Activated CD4-positive, alpha-beta T cell treated with anti-CD3 and anti-CD28 coated beads for 4 hours (primary cell): ENCODE measurements at places on chromosomes 1 and 21.

GRCh38 chr1:19410393-19410792 is 74.9 kb downstream of the CAPZB start:
- no peak for DNase-seq

- peak; percentile 38 for DNase-seq
Observed at GRCh38 chr1:160646711-160647328, at the start of gene SLAMF1. TSS of gene SLAMF1 (minus strand) at chr1:160647044. CDS start at chr1:160646945, 99 bp downstream.

- no peak for DNase-seq
Observed at GRCh38 chr1:19156676-19157075, 53.4 kb downstream of the UBR4 start.

DNA sequence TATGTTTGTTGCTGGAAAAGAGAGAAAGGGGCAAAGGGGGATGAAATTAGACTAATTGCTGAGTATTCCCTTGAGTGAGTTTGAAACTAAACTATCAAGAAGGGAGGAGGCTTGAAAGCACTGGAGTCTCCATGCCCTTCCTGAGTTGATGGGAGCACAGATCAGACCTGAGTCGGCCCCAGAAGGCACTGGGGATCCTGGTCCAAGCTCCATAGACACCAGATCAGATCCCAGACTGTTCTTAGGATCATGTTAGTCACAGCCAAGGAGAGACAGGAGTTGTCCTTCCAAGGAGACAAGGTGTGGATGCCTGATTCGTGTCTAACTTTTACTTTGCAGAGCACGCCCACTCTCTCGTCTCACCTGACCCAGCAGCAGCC is 152.3 kb downstream of the NR5A2 start:
- no peak for DNase-seq

DNA sequence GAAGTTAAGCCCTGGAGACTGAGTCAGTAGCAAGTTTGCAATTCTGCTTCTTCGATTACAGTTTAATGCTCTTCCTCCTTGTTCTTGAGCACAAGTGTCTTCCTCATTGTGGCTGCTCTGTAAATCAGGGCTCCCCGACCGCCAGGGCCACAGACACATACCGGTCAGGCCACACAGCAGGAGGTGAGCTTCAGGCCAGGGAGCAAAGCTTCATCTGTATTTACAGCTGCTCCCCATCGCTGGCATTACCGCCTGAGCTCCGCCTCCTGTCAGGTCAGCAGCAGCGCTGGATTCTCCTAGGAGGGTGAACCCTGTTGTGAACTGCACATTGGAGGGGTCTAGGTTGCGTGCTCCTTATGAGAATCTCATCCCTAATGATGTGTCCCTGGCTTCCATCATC is 1.7 kb upstream of the TRAPPC10 start:
- no peak for DNase-seq

DNA sequence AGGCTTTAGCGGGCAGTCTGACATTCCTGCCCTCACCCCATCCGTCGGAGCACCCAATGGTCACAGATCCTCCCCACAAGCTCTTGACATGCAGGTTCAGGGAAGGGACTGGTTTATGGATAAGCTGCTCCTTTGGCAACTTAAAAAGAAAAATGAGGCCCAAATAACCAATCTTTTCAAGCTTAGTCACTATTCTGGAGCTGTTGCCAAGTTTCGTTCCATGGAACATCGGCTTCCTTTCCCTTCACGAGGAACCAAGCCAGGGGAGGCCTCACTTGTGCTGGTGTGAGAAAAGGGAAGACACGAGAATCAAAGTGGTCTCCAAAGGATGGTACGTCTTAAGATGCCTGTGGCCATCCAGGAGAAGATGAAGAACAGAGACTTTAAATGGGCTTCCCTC is 46.1 kb upstream of the LPAR3 start:
- DNase-seq, result no peak

DNA sequence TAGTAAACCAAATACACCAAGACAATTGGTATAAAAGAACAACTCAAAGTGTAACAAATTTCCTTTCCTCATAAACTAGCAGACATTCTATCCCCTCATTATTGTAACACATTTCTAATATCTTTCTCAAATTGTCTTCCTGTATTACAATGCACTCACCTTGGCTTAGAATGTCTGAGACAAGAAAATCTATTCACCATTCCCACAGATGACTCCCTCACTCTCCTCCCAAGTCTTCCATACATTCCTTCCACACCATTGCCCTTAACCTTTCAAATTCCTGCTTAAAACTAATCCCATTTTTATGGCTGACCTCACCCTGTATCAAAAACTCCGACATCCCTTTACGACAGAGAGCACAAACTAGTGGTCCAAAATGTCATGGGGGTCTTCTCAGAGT is 56.0 kb downstream of the LTN1 start:
- no peak for DNase-seq

GRCh38 chr21:19950347-19950746 is 1047.9 kb upstream of the NCAM2 start:
- DNase-seq, result no peak

- no peak for DNase-seq
Observed at GRCh38 chr1:159123587-159123986, 47.0 kb upstream of the AIM2 start.

DNA sequence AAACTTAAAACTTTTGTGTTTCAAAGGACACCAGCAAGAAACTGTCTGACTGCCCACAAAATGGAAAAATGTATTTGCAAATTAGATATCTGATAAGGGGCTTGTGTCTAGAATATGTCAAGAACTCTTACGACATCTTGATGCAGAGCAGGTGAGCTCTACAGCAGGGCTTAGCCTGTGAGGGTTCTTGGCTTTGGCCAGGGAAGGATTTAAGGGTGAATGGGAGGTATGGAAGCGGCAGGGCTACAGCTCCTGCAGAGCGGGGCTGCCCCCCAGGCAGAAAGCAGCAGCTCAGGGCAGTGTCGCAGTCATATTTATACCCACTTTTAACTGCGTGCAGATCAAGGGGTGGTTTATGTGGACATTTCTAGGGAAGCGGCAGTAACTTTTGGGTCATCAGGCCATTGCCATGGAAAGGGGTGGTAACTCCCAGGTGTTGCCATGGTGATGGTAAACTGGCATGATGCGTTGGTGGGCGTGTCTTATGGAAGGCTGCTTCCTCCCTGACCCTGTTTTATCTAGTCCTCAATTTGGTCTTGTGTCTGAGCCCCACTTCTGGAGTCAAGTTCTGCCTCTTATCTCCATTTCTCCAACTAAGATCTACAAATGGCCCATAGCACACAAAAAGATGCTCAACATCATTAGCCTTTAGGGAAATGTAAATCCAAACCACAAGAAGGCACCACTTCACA is 23.2 kb downstream of the MORN1 start:
- no peak for DNase-seq

- DNase-seq, result no peak
Observed at GRCh38 chr21:29166323-29166722, 35.9 kb downstream of the MAP3K7CL start.

GRCh38 chr1:189269011-189269410 is 1208.7 kb downstream of the BRINP3 start:
- no peak for DNase-seq

DNA sequence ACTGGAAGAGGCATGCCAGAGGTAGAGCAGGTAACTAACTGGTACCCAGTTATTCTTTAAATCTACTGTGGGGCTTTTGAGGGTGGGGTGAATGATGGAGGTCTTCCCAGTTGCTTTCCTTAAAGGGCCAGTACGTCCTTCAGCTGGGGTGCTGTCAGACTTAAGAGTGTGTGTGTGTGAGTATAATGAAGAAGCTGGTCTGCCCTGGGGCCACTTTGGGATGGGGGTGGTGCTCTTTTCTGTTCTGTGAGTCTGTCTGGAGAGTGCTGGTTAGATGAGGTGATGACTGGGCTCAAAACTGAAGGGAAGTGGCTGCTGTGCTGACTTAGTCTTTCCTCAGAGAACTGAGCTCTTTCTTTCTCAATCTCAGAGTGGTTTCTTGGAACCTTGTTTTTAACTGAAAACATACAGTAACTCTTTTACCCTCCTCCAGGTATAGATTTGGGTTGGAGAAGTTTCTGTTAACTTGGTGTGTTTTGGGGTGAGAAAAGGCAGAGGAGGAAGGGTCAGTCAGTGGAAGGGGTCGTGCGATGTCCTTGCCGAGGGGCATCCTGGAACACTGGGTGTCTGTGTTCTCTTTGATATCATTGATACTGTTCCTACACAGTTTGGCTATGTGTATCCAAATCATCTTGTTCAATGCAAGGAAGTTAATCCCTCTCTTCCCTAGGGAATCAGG is 746 bp downstream of the MACF1 start:
- peak; percentile 75 for DNase-seq

DNA sequence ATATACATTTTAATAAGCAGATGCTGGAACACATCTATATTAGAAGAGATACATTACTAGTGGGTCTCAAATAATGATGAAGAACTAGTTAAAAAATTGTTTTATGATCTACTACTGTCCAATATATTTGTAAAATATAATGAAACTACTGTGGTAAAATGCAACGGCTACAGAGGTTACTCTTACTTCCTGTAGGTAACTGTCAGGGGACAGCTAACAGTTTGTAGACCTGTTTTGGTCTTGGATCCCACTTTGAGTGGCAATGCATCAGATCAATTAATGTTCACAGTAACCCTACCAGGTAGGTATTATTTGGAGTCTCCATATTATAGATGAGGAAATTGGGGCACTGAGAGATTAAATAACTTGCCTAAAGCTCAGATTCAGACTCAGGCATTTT is 26.7 kb upstream of the MYSM1 start:
- no peak for DNase-seq

DNA sequence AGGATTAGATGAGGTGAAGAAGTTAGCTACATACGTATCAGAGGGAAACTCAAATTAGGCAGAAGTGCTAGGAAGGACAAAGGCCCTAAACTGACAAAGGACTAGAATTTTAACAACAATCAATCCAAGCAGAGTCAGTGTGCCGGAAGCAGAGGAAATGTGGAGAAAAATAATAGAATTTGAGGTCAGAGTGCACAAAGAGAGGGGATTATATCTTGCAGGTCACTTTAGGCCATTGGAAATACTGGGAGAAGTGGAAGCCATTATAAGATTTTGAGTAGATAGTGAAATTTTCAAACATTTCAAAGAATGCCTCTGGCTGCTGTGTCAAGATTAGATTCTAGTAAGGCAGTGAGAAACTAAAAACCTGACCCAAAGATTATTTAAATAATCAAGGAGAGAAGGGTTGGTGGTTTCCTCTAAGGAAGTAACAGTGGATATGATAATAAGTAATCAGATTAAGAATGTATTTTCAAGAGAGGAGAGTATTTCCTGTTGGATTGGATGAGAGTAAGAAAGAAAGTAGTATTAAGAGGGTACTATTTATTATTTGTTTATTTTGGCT is 889.2 kb upstream of the NCAM2 start:
- no peak for DNase-seq

GRCh38 chr1:78121710-78122109 is 75.9 kb downstream of the GIPC2 start:
- DNase-seq, result no peak

DNA sequence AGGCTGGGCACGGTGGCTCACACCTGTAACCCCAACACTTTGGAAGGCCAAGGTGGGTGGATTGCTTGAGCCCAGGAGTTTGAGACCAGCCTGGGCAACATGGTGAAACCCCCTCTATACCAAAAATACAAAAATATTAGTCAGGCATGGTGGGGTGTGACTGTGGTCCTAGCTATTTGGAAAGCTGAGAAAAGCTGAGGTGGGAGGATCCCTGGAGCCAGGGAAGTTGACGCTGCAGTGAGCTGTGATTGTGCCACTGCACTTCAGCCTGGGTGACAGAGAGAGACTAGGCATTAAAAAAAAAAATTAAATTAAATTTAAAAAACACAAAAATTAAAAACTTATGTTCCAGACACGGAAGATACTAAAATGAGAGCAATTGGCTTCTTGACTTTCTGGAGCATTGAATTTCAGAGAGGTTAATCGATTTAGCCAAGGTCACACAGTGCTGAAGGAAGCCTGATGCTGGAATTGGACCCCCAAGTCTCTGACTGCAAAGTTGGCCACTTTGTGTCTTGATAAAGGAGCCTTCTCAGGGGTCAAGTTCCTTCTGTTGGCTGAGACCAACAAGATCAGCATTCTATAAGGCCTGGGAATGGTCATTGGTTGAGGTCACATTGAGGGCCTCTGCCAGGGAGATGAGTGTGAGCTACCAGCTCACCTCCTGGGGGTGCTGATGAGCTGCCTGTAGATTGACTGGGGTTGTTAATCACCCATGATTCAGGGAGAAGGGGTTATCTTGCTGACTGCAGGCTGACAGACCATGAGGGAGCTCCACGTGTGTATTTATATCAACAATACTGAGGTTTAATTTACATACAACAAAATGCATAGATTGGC is 54.3 kb downstream of the RPS6KA1 start:
- peak; percentile 5 for DNase-seq

DNA sequence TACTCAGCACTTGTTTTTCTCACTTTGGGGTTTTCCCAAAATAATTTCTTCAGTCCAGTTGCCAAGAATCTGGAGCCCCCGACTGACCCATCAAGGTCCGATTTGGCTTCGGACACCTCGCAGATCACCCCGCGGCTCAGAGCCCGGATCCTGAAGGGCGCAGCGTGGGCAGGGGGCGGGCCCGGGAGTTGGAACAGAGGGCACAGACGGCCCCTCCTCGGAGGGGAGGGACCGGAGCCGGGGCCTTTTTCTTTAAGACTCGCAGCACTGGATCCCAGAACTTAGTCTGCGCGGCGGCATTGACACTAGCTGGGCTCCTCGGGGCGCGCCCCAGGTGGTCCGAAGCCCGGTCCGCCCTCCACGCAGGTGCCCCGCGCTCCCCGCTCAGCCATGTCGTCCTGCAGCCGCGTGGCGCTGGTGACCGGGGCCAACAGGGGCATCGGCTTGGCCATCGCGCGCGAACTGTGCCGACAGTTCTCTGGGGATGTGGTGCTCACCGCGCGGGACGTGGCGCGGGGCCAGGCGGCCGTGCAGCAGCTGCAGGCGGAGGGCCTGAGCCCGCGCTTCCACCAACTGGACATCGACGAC is at the start of gene CBR3:
Gene CBR3 (plus strand): TSS at position 277 of the 588 bp plus-strand sequence. CDS start 114 bp downstream, at position 391.
- DNase-seq, result peak; percentile 57

DNA sequence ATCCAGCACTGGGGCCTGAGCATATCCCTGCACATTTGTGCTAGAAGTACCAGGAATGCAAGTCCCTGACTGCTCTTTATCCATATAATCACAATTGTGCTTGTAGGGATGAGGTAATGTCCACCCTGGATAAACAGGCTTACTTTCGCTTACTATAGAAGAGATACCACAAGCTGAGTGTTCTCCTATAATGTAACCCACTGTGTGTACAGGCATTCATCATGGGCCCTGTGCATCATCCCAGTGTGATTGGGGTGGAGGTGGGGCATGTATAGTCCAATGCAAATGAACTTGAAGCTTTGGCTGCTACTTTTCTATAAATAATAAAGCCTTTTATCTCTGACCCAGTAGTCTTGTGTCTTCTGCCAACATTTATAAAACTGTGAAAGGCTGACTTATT is 69.3 kb downstream of the MAN1A2 start:
- no peak for DNase-seq

GRCh38 chr21:24225431-24225830 is 1381.8 kb downstream of the MRPL39 start:
- DNase-seq, result no peak
